Lung (tissue), 17 donors: ENCODE measurements at places on chromosomes 7 and 10. TPM values are rescaled to one million over a fixed set of nuclear protein-coding genes. Genes with fewer than 3 reads are reported as not detected.

- H3K27ac ChIP-seq = no peak overlapping the region
- no peak overlapping the region for H3K4me3 ChIP-seq
- H3K27me3 ChIP-seq = no peaks in the 10 kb centered on the region
These were observed 30.9 kb downstream of the CRCP start for GRCh38 chr7:66145400-66146104.

DNA sequence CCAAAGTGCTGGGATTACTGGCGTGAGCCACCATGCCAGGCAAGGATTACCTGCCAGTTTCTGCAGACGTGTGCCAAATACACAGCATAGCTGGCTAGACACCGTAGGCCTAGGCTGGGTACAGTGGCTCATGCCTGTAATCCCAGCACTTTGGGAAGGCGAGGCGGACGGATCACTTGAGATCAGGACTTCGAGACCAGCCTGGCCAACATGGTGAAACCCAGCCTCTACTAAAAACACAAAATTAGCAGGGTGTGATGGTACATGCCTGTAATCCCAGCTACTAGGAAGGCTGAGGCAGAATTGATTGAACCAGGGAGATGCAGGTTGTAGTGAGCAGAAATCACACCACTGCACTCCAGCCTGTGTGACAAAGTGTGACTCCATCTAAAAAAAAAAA is 868 bp downstream of the RFC2 start:
- H3K27me3 ChIP-seq = no peaks in the 10 kb centered on the region
- H3K4me1 ChIP-seq = peaks cover 12% of the 10 kb centered on the region
- H3K36me3 ChIP-seq = peaks cover 11% of the 10 kb centered on the region
- H3K4me3 ChIP-seq = no peak overlapping the region
- H3K27ac ChIP-seq = no peak overlapping the region

SMURF1 gene
- 12.4 TPM for polyA plus RNA-seq

DNA sequence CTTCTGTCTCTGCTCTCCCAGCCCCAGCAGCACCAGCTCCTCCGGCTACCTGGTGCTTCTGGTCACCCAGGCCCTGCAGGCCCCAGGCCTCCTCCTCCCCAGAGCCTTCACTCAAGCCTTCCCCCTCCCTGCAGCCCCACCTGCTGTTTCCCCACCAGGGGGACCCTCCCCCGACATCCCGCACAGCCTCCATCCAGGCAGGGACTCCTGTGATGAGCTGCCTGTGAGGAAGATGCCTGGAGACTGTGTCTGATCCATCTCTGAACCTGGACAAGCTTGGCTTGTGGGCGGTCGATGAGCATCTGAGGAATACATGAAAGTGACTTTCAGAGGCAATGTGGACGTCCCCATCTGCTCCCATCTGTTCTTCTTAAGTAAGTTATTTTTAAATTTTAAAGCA is 45.0 kb downstream of the RAMP3 start:
- no peak for DNase-seq
- no peaks in the 10 kb centered on the region for H3K36me3 ChIP-seq
- no peak overlapping the region for H3K27ac ChIP-seq
- H3K4me3 ChIP-seq = no peak overlapping the region

GRCh38 chr7:132400561-132401142 is 175.6 kb downstream of the PLXNA4 start:
- H3K27me3 ChIP-seq = peaks cover 2% of the 10 kb centered on the region
- peaks cover 22% of the 10 kb centered on the region for H3K4me1 ChIP-seq
- no peaks in the 10 kb centered on the region for H3K36me3 ChIP-seq
- H3K27ac ChIP-seq = no peak overlapping the region

- H3K4me3 ChIP-seq = no peak overlapping the region
- DNase-seq = no peak
- no peak overlapping the region for H3K27ac ChIP-seq
- H3K4me1 ChIP-seq = no peaks in the 10 kb centered on the region
- no peaks in the 10 kb centered on the region for H3K36me3 ChIP-seq
These were observed 164.6 kb upstream of the GRM3 start for GRCh38 chr7:86479144-86479543.

GRCh38 chr7:145005601-145006000 is 169.7 kb upstream of the TPK1 start:
- DNase-seq = no peak
- no peaks in the 10 kb centered on the region for H3K4me1 ChIP-seq
- H3K4me3 ChIP-seq = no peak overlapping the region
- no peaks in the 10 kb centered on the region for H3K27me3 ChIP-seq
